ENCODE measurements at places on chromosomes 12 and 14. TPM values are rescaled to one million over a fixed set of nuclear protein-coding genes. Genes with fewer than 3 reads are reported as not detected.

- DNase-seq, result peak; percentile 39
Measured at GRCh38 chr14:75886636-75887348, 95.0 kb downstream of the TGFB3 start.

DNA sequence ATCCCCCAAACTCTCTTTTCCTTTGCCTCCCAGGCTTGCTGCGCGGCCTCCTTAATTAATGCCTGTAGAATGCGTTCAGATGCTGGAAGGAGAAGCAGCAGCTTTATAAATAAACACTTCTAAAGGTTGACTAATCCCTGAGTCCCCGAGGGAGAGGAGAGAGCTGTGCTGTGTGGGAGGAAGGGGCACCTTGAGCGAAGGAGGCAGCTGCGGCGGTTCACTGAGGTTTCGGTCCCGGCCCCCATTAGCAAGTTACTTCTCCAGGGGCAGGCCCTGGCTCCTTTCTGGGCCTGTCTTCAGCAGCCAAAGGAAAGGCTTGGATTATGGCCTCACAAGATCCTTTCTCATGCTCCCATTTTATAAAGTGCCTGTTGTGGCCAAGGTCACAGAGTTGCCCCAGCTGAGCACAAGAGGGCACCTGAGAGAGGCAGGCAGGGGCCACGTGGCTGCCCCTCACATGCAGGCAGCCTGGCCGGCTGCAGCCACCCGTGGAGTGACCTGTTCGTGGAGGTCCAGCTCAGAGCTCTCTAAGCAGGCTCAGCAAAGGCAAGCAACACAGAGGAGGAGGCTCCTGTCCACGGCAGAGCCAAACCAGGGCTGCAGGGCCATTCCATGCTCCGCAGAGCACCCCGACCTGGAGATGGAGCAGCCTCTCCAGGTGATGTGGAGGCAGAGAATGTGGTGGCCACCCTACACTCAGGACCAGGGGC, 15.0 kb upstream of the CACNA2D4 start:
- peak; percentile 92 for DNase-seq

DNA sequence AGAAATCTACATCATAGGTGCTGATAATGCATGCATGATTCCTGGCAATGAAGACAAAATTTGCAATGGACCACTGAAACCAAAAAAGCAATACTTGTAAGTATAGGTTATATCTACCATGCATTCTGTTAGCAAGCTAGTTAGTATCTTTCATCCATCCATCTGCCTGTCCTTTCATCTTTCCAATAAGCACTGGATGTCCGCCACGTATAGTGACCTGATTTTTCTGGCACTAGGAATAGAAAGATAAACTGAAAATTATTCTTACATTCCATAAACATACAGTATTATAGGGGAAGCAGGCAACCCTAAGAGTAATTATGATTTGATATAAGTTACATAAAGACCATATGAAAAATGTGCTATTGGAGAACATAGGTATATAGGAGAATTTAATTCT, 87.2 kb upstream of the MYF6 start:
- no peak for DNase-seq

- no peak for DNase-seq
Measured at GRCh38 chr12:110109837-110110535, 14.2 kb upstream of the IFT81 start.

DNA sequence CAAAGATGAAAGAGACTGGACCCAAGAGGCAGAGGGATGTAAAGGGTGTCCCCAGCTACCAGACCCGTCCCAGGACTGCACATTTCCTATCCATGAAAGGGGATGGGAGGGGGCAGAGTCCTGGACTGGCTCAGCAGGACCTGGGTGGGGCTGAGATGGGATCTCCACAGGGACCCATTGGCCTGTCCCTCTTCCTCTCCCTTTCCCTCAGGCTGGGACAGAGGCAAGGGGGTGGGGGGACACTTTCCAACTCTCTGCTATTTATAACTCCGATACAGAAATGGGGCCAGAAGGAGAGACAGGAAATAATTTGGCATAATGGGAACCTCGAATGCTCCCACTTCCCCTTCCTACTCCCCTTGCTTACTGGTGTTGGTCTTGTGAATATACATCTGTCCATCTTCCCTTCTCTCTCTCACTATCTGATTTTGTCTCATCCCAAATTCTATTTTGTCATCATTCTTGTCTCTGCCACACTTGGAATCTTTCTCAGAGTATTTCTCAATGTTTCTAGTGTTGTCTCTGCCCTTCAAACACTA, 1.1 kb upstream of the ITGA7 start:
- DNase-seq, result peak; percentile 48

DNA sequence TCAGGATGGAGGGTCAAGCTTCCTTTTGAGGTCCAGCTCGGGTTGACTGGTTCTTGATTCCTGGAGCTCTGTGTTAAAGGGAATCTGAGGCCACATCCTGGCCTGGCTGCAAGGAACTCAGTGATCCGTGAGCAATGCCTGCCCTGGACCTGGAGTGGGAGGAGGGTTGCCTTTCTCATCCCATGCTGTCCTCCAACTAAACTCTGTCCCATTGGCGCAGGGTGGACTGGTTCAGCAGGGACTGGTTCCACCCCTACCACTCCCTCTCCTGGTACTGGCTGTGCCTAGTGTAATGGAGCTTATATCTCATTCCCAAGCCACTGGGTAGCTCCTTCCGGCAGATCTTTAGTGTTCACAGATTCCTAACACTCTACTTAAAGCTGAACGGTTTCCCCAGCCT, 3.9 kb upstream of the CMKLR1 start:
- DNase-seq, result peak; percentile 78

GRCh38 chr14:99578541-99579101, 25.4 kb downstream of the CCDC85C start:
- peak; percentile 73 for DNase-seq

DNA sequence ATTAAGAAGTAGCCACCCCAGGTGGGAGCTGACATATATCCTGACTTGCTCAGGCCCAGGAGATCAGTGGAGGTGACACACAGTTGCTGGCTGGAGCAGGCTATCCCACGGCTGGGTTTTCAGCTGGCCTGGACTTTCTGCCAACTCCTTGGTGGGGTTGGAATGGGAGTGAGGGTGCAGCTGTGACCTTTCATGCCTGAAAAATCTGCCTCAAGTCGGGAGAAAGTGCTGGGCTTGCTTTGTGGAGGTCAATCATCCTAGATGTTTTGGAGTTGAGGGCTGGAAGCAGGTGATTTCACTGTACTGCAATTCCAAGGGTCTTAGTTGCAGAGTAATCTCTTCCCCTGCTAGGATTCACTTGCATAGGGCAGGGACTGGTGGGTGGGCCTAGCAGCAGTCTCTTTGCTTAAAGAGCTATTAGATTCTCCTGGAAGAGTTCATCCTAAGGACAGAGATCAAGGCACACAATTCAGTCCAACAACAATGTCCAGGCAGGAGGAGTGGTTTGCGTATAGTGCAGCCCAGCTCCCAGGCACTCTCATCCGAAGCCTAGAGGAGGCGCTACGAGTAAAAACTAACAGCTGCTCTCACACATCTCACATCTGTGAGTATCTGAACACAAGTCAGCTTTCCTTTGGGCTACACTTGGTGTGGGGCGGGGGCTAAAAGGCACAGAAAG, 98.1 kb downstream of the GAS2L3 start:
- DNase-seq, result no peak

DNA sequence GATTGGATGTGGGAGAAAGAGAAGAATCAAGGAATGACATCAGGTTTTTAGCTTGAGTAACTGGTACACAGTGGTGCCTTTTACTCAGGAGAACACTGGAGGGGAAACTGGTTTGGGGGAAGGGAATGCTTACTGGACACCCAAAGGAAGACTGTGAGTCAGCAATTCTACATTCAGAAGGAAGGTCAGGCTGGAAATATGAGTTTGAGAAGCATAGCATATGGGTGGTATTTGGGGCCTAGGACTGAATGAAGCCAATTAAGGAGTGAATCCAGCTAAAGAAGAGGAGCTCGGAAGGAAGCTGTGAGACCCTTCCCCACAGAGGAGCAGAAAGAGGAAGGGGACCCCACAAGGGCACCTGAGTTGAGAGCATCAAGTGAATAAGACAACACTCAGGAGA, 35.4 kb downstream of the DMAC2L start:
- no peak for DNase-seq

DNA sequence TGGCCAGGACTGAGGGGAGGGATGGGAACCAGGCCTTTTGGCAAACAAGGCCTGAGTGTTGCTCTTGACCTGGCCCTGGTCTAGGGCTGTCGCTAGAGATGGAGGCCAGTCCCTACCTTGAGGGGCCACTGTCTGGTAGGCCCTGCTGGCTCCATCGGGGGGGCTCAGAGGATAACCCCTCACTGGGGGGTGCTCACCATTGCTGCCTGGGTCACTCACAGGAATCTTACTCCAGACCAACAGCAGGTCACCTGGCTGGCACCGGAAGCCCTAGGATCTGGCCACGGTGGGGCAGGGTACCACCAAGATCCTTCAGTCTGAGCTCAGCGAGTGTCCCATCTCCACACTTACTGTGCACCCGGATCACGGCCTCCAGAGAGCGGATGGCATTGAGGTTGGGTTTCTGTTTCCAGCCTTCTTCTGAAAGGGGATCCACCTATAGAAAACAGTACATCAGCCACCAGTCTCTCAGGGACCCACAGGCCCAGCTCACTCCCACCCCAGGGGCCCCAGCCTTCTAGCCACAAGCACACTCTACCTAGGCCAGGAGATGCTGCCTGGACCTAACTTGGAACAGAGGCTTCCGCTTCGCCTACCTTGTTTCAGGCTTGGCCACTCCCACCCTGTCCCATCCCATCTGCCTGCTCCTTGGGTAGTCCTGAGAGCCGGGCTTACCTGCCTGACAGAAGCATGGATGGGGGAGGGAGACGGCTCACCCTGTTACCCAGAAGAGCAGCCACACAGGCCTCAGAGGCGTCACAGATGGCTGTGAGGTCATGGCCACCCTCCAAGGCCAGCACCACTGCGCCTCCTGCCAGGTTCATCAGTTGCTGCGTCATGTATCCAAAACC, 12.2 kb downstream of the SLC48A1 start:
- DNase-seq, result no peak

DNA sequence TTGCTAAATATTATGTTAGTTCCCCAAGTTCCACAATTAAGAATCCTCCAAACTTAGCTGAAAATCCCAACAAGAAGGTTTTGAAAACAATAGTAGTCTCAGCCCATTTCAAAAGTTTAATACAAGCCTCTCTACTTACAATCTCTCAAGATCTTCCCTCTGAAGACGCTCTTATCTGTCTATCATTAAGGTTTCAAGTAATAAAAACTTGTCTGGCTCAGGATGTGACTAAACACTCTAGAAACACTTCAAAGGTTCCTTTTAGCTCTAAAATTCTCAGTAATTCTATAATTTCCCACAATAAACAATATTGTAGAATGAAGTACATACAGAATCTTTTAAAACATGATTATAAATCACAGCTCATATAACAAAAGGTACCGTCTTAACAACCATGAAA, 16.3 kb downstream of the YAF2 start:
- DNase-seq, result no peak

DNA sequence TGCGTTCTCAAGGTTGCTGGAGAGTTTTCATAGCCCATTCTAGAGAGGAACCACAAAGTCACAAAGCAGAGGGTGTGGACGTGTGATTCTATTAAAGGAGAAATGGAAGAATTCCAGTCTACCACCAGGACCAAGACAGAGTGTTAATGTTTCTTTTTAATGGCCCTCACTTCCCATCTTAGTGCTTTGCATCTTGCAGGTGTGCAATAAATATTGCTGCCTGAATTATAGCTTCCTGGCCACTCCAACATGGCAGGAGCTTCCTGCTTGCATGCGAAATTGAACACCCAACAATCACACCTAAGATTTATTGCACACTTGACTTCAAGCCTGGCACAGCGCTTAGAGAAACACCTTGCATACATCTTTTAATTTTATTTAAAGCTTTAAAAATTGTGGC, 22.4 kb upstream of the PPP1CC start:
- DNase-seq, result no peak

GRCh38 chr14:92613008-92613658, 99.6 kb downstream of the RIN3 start:
- no peak for DNase-seq

GRCh38 chr14:91004987-91005386, 55.5 kb downstream of the RPS6KA5 start:
- no peak for DNase-seq

DNA sequence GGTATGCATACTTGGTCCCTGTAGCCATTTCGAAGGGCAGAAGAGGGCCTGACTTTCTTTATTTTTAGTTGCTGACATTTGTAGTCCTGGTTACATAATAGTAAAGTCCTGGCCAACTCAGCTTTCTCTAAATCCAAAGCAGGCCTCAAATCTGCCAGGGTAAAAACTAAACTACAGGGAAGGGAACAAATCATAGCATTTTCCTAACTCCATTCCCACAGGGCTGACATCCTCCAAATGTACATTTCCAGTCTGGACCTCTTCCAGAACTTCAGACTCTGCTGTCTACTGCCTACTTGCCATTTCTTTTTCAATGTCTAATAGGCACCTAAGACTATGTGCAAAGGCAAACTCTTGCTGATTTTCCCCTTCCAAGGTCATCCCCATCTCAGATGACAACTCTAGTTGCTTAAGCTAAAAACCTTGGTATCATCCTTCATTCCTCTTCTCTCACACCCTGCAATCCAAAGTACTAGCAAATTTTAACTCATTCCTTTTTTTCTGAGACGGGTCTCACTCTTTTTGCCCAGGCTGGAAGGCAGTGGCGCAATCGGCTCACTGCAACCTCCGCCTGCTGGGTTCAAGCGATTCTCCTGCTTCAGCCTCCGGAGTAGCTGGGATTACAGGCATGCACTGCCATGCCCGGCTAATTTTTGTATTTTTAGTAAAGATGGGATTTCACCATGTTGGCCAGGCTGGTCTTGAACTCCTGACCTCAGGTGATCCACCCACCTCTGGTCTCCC, 2.0 kb downstream of the DDIT3 start:
- peak; percentile 76 for DNase-seq

GRCh38 chr12:11706509-11707379, 57.3 kb downstream of the ETV6 start:
- DNase-seq, result no peak

GRCh38 chr14:81326451-81326850, 73.7 kb downstream of the STON2 start:
- no peak for DNase-seq

DNA sequence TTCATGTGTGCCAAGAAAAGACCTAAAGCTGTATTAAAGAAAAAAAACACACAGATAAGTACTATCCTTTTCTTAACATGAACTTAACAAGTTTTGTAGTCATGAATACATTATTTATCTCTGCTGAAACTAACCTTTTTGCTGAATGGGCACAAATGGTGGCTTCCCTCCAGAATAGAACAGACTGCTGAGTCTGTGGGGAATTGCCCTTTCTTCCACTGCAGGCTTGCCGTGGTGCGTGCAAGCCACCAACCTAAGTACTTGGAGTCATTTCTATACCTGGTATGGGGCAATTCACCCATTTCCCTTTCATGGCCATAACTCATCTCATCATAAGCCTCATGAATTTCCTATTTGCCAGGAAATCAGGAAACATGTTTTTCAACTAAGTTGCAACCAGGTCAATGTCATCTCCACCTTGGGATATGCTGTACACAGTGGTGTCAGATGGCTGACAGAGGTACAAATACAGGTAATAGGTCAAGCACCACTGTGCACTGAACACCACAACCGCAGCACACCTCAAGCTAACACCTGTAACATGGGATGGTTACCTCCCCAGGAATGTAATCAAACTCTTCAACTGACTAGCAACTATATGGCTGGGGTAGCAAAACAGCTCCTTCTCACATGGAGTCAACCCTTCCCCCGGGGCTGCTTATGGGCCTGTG, 49.9 kb downstream of the CATSPERB start:
- DNase-seq, result no peak

The IL26 gene
- 2.4 TPM for total RNA-seq

The GPRC5A gene
- 4.7 TPM for total RNA-seq

The ARHGEF40 gene
- total RNA-seq, result 33.3 TPM

The LRRK2 gene
- total RNA-seq, result 5.1 TPM

The RFLNA gene
- total RNA-seq, result 15.9 TPM

The CLEC1B gene
- not detected for total RNA-seq

All from osteoblast (primary cell).